ENCODE measurements at places on chromosomes 2 and 18.

DNA sequence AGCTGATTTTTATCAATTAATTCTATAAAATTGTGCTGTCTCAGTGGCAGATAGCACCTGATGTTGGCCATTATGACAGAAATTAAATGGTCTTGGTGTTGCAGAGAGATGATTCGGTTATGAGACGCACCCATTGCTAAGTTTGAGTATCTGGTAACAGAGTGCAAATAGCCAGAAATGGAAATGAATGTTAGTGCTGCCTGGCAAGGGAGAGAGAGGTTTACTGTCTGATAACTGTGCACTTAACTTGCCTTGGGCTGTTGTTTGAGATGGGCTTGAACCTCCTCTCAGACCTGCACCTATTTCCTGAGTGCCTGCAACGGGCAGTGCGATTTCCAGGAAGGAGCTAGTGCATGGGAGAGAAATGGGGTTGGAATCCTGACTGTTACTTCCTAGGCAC is 11.7 kb downstream of the DPYSL5 start:
- DNase-seq = no peak

DNA sequence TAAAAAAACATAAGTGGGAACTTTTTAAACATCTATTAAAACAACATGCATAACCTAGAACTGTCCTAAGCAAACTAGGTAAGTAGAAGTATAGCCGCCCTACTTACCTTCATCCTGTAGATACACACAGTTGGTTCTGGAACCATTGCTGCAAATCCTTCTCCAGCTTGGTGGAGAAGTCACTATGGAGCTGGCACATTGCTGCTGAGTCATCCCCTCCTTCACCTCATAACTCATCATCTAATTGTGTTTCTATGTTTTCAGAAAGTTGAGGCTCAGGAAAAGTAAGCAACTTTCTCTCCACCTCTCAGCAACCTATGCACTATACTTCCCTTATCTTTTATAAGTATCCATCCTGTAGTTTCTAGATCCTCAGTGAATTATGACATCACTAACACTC is 269.8 kb upstream of the MMADHC start:
- DNase-seq = no peak

DNA sequence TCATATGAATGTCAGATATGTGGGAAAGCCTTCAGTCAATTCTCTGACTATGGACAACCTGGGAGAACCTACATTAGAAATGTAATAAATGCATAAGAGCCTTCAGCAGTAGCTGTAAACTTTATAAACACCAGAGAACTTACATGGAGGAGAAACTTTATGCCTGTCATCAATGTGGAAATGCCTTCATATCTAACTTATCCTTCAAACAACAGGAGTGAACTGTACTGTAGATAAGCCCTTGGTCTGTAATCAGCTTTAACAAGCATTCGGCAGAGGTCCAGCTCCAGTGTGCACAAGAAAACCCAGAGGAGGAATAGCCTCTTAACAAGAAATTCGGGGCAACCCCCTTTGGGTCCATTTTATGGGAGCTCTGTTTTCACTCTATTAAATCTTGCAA is 14.8 kb upstream of the UXS1 start:
- DNase-seq = no peak

DNA sequence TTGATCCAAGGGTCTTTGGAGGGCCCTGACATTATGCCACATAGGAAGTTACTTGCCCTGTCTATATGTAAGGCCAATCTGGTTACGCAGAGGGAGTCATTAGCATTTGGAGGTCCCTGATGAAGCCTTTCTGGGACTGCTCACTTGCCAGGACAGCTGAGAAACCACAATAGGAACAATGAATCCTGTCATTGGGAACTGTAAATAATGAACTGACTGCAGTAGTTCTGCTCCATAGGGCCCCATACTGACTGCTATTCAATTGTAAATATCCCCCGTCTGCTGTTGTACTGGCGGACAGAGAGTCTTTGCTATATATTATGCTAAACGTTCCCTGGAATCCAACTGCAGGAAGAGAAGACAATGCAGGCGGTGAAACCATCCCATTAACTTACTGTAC is 149.4 kb upstream of the DCC start:
- no peak for DNase-seq

GRCh38 chr2:104758199-104758620 is 95.7 kb upstream of the POU3F3 start:
- DNase-seq = no peak

DNA sequence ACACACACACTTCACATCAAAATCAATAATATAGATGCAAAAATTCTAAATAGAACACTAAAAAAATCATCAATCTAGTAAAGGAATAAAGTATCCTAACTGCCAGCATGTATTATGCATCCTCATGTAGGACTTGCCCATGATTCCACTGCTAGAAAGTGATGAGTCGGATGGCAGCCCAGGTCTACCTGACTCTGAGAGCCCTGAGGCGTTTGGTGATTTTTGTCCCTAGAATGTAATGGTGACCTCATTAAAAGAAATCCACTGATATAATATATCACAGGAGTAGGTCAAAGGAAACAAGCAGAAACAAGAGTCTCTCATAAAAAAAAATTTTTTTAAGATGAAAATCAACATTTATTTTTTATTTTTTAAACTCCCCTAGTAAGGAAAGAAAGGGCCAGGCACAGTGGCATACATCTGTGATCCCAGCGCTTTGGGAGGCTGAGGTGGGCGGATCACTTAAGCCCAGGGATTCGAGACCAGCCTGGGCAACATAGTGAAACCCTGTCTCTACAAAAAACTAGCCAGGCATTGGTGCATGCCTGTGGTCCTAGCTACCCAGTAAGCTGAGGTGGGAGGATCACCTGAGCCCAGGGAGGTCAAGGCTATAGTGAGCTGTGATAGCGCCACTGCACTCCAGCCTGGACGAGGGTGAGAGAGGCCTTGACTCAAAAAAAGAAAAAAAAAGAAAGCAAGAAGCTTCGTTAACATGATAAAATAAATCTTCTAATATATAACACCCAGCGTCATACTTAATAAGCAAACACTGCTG is 24.4 kb upstream of the ACTG2 start:
- DNase-seq = no peak

Measured in activated CD8-positive, alpha-beta memory T cell treated with anti-CD3 and anti-CD28 coated beads for 48 hours (primary cell).